ENCODE measurements at places on chromosomes 1 and 21. TPM values are rescaled to one million over a fixed set of nuclear protein-coding genes. Genes with fewer than 3 reads are reported as not detected.
A peak's percentile ranks its signal among the peaks of the same experiment; 100 is the strongest.

DNA sequence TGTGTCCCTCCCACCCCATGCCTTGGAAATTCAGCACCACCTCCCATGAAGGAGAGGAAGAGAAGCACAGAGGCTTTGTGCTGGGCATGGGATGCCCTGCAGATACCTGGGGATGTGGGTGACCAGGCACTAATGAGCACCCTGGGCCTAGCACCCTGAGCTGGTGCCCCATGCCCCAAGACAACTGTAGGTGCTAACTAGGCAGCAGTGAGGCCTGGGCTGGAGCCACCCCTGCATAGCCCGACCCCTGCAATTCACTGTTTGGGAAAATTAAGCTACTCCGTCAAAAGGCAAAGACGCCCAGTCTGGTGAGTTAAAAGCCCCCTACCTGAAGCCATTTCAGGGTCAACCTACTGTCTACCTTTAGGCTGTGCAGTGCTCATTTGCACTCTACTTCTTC is 5.4 kb downstream of the KCNA2 start:
- no peak for ATAC-seq

GRCh38 chr1:206893380-206893779 is 3.9 kb upstream of the IL24 start:
- ATAC-seq, result no peak

Gene CLDN19
- not detected for total RNA-seq

- ATAC-seq, result peak; percentile 90
Measured at GRCh38 chr1:20151906-20152598, 12.9 kb downstream of the PLA2G2F start.

Gene CRP
- total RNA-seq, result 1.4 TPM

DNA sequence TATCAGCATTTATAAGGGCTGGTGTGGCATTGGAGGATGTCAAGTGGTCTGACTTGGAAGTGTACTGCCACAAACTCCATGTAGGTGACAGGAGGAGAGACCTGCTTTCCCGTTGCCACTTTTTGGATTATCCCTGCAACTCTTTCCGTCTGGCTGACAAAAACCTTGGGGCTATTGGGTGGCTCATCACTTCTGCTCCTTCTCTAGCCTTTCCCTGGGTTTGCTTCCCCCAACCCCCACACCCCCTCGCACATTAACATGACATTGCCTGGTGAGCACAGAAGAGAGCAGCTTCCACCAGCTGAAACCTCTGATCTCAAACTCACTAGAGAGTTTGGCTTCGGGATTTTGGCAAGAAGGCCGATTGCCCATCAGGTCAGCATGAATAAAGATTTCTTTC is 39.2 kb downstream of the PROX1 start:
- no peak for ATAC-seq

Gene C8B
- not detected for total RNA-seq

DNA sequence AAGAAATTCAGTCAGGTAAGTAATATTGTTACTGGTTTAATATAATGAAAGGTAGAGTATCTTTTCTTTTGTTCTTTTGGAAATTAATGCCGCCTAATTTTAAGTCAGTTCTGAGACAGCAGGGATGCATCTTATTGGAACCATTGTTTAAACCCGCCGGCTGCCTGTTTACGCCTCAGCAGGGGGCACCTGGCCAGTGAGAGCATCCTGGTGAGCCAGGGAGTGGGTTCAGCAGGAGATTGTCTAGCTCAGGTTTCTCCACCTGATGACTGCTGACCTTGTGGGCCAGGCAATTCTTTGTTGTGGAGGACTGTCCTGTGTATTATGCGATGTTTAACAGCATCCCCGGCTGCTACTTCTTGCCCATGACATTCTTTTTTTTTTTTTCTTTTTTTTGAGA is 30.2 kb downstream of the CHAF1B start:
- ATAC-seq, result no peak

Gene IL19
- not detected for total RNA-seq

GRCh38 chr1:179810367-179810715 is 67.2 kb downstream of the FAM163A start:
- no peak for ATAC-seq

DNA sequence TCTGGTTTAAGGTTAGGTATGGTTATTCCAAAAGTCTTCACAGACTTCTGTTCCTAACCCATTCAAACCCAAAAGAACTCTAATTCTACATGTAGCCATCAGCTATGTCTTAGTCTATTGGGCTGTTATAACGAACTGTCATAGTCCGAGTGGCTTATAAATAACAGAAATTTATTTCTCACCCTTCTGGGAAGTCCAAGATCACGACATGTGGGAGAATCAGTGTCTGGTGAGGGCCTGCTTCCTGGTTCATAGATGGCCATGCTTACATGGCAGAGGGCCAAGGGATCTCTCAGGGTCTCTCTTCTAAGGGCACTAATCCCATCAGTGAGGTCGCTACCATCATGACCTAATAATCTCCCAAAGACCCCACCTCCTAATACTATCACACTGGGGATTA is 103.0 kb upstream of the PPP2R5A start:
- no peak for ATAC-seq

- ATAC-seq, result no peak
Measured at GRCh38 chr1:31749785-31750735, 14.1 kb downstream of the ADGRB2 start.

GRCh38 chr1:34002810-34003209 is 138.9 kb downstream of the HMGB4 start:
- ATAC-seq, result no peak

DNA sequence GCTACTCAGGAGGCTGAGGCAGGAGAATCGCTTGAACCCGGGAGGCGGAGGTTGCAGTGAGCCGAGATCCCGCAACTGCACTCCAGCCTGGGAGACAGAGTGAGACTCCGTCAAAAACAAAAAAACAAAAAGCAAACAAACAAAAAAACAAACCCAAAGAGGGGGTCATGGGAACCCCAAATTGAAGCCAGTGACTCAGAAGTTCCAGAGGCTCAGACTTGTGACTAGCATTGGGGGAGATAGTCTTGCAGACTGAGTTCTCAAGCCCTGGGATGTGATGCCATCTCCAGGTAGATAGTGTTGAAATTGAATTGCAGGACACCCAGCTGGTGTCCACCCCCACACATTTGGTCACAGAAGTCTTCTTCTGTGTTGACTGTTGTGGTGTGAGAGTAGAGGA is 24.9 kb upstream of the ENO1 start:
- no peak for ATAC-seq

- no peak for ATAC-seq
Measured at GRCh38 chr1:227174164-227174563, 144.1 kb downstream of the CDC42BPA start.

Gene ARMH1
- total RNA-seq, result 9.4 TPM

DNA sequence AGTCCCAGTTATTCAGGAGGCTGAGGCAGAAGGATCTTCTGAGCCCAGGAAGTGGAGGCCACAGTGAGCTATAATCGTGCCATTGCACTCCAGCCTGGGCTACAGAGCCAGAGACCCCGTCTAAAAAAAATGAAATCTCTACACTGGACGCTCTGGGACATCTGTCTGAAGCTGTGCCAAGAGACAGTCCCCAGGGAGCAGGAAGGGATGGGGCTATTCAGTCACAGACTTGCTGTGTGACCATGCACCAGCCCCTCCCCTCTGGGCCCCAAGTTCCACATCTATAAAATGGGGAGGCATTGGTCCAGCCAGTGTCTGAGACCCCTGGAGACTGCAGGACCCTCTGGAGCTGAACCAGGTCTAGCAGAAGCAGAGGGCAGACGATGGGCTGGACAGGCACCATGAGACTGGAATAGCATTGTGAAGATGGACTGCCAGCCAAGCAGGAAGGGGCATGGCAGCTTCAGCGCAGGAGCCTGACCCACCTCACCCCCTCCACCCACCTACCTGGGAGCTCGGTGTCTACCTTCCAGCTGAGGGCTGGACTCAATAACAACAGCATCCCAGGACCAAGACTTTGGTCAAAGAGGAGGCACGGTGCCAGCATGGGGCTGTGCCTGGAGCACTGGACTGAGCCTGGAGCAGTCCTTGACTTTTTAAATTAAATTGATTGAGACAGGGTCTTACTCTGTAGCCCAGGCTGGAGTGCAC is 1.4 kb downstream of the TMEM54 start:
- no peak for ATAC-seq

Gene HJV
- 0.14 TPM for total RNA-seq

GRCh38 chr21:41481191-41481590 is 26.8 kb downstream of the TMPRSS2 start:
- ATAC-seq, result no peak

- no peak for ATAC-seq
Measured at GRCh38 chr1:175272361-175272760, 79.8 kb upstream of the KIAA0040 start.
